ENCODE measurements at places on chromosomes 4 and X.

DNA sequence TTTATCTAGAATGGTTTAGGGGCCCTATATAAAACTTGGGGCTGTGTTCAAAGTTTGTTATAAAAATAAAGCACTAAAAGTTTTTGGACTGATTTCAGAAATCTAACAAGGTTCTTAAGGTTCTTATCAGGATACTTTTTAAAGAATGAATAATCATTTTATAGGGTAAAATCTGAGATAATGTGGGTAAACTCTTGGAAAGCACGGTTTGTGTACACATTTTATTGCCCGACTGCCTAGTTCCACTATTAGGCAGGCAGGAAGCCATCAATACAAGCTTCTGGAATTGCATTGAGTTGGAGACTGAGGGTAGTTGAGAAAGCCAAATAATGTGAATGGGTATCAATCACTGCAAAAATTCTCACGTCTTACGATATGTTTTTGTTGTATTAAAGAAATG lies 331.0 kb upstream of the PITX2 start:
- DNase-seq = no peak

GRCh38 chr4:151930372-151930771 lies 169.6 kb upstream of the GATB start:
- DNase-seq = no peak

DNA sequence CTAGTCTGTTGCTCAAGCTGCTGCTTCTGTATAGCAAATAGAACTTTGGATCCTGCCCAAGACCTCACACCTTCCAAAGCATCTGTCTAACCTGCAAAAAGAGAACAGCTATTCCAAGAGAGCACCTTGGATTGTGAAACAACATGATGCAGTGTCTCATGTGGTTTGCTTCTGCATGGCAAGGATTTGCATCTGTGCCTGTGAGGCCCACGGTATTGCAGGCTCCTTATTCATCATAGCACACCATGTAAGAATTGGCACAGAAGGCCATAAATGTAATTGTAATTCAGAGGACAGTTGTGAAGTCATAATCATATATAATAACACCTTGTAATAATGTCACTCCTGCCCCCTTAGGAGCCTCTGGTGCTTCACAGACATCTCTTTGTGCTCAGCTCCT lies 147.1 kb downstream of the ZNF674 start:
- no peak for DNase-seq

- no peak for DNase-seq
Observed at GRCh38 chr4:120589787-120590186, 332.7 kb downstream of the PRDM5 start.

DNA sequence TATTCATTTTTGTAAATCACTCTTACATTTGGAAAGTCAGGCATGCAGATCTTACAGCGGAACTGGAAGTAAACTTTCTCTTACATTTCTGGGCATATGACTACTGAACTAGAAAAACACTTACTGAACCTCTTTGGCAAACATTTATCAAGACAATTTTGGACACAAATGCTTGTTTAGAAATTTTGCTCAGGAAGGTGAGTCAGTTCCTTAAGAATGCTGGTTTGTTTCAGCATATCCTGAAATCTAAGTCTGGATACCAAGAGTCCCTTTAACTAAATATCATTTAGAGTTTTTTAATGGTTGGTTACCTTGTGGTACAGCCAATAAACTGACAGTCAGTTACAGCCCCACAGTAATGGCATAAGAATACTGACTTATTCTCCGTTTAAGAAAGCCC lies 15.0 kb downstream of the SHISA3 start:
- DNase-seq = peak; percentile 53
